ENCODE measurements at places on chromosomes 6 and 20. TPM values are rescaled to one million over a fixed set of nuclear protein-coding genes. Genes with fewer than 3 reads are reported as not detected.

DNA sequence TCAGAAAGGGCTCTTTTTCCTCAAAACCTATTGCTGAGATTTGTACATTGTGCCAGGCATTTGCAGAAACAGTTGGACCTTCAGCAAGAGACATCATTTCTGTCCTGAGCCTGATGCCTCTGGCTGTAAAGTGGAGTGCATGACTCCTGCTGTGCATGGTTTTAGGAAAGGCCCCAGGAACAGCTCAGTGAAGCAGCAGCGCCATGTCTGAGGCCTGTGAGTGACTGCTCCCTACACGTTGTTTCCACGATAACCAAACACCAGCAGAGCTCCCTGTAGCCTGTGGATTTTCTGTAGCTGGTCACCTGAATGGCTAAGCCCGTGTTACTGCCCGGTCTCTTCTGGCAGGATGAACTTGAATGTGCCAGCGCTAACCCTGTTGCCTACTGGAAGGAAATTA, 232.5 kb downstream of the TFAP2C start:
- DNase-seq, result no peak

GRCh38 chr6:14276667-14277404, 159.3 kb downstream of the CD83 start:
- no peak for DNase-seq

CENPQ gene
- total RNA-seq, result 2.0 TPM

- no peak for DNase-seq
Observed at GRCh38 chr6:139473731-139474130, 99.3 kb upstream of the CITED2 start.

DNA sequence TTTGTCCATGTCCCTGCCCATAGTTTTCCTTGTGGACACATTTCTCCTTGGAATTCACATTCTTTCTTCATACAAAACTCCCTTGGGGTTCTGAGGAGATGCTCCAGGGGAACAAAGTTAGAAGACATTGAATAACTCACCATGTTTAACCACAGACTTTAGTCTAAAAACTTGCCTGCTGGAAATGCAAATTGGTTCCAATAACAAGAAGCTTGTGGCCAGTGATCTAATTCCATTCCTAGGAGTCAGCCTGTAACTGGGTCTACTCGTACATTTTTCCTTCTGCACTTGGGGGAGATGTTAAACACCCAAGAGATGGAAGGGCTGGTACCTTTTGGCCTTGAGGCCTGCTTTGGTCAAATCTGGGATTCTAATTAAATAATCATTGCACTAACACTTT, 60.2 kb downstream of the SCML4 start:
- DNase-seq, result no peak

DNA sequence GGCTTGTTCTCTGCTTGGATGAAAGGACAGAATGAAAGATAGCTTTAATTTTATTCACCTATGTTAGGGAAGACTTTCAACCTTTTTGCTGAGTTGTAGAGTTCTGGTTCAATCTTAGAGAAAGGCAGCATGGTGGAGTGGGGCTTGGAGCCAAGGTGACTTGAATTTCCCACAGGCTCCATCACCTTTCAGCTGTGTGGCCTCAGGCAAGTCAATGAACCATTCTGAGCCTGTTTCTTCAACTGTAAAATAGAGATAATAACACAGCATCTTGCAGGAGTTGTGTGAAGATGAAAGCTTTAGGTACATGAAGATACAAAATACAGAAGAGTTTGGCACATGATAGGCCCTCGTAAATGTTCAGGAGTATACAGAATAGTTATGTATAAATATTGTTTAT, 19.1 kb upstream of the DTNBP1 start:
- DNase-seq, result no peak

DNA sequence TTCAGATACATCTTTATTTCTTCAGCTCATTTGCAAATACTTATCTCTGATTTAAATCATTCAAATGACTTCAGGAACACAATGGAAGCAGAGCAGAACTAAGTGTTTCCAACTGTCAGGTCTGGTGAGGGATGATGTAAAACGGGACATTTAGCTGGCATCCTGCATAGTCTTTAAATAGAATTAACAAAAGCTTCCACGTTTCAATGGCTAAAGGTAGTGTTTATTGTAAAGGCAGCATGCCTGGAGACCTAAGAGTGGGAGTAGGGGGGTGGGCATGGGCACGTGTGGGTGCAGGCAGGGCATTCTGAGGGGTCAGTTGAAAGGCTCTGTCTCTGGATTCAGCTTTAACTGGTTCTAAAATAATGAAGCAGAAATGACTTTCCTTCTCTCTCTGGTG, 174.9 kb downstream of the PLCB1 start:
- DNase-seq, result no peak

EPPIN gene
- not detected for total RNA-seq

TSPYL1 gene
- 61.9 TPM for total RNA-seq

CNR1 gene
- total RNA-seq, result under 0.01 TPM

JPH2 gene
- total RNA-seq, result under 0.01 TPM

GRCh38 chr20:10336959-10337729, 96.9 kb downstream of the MKKS start:
- no peak for DNase-seq

IMPG1 gene
- total RNA-seq, result not detected

DNA sequence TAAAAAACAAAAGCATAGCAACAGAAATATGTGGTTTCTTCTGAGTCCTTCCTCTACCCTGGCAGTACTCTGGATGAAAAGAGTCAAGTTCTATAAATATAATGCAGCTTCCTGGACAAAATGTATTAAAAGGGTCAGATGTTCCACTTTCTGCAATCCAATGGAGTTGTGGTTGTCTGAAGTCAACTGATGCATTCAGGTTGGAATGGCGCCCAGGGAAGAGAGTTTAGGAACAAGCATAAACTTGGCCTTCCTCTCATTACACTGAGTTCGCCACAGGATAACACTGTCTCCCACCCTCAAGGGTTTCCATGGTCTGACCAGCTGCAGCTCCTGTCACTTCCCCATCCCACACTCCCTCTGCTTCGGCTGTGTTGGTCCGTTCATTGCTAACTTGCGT, 66.4 kb downstream of the PLEKHG1 start:
- peak; percentile 86 for DNase-seq

GRCh38 chr6:42313038-42313437, 95.4 kb upstream of the MRPS10 start:
- no peak for DNase-seq

- no peak for DNase-seq
Observed at GRCh38 chr6:6521961-6522482, 66.5 kb upstream of the LY86 start.

- no peak for DNase-seq
Observed at GRCh38 chr6:137937834-137938233, 70.8 kb downstream of the TNFAIP3 start.

DNA sequence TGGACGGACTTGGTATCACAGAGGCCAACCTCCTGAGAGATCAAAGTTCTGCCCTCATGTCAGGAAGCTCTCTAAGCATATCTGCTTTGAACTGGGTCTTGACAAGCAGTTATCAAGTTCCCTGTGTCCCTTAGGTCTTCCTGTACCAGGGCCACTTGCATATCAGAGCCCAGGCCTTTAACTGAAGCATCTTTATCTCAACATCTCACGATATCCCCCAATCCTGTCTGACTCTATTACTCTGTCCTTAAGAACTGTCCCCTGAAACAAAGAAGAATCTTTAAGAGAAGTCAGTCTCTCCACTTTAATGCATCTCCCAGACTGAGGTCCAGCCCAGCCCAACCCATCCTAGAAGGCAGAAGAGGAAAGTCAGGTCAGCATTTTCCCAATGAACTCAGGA, 8.2 kb downstream of the MAS1L start:
- no peak for DNase-seq

DNA sequence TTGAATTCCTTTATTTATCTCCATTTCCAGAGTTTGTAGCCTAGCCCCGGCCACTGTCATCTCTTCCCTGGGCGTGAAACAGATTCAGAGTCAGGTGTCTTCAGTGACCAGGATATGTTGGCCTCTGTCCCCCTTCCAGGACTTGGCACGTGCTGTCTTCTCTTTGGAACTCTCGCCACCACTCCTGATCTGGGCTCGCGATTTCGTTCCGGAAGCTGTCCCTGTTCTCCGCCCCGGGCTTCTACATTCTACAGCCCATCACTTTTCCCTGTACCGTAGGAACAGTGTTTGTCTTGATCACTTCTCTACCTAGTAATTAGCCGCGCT, 739 bp downstream of the GSS start:
- peak; percentile 56 for DNase-seq

- no peak for DNase-seq
Observed at GRCh38 chr6:95723638-95724037, 146.3 kb downstream of the MANEA start.

LY6G6C gene
- total RNA-seq, result not detected

GRCh38 chr6:3391902-3392458, 64.9 kb downstream of the SLC22A23 start:
- DNase-seq, result no peak

- DNase-seq, result no peak
Observed at GRCh38 chr6:106167096-106167814, 81.1 kb downstream of the PRDM1 start.

CFAP61 gene
- not detected for total RNA-seq

ZSCAN12 gene
- total RNA-seq, result 2.2 TPM

DNA sequence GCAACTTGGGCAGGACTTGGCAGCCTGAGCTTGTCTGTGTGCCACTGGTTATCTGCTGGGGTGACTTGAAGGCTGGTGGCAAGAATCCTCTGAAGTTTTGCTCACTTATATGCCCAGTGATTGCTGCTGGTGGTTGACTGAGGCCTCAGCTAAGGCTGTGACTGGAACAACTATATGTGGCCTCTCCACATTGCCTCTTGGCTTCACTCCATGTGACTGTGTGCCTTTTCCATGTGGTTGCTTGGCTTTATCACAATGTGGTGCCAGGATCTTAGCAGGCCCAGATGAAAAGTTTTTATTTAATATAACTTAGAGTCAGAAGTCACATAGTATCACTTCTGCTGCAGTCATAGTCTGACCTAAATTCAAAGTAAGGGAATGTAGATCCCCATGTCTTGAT, 104.5 kb downstream of the ADAT2 start:
- DNase-seq, result no peak

- DNase-seq, result peak; percentile 31
Observed at GRCh38 chr6:69719602-69720193, 77.1 kb downstream of the LMBRD1 start.

SEC63 gene
- 13.7 TPM for total RNA-seq

DLK2 gene
- total RNA-seq, result 0.22 TPM

- DNase-seq, result no peak
Observed at GRCh38 chr6:110493253-110493800, 16.9 kb upstream of the SLC22A16 start.

C20orf141 gene
- not detected for total RNA-seq

- DNase-seq, result no peak
Observed at GRCh38 chr6:40353967-40354452, 233.2 kb downstream of the LRFN2 start.

GRCh38 chr6:134247231-134247833, 70.6 kb downstream of the SGK1 start:
- DNase-seq, result peak; percentile 5
